ENCODE measurements at places on chromosomes 2 and 18.

DNA sequence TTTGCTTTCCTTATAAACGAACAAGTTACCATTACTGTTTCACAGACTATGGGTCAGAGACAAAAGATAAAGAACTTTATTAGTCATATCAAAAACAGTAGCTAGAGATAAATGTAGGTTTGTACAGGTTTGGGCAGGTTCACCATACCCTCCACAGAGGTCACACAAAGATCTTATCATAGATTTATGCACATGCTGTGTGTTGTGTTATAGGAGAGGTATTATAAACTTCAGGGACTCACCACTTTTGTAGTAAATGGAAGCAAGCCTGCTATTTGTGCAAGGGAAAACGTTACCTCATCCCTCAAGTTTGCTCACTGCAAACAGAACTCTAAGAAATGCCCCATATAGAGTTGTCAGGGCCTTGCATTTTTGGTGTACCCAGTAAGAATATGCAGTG is 584.5 kb upstream of the LRRTM1 start:
- DNase-seq: no peak

DNA sequence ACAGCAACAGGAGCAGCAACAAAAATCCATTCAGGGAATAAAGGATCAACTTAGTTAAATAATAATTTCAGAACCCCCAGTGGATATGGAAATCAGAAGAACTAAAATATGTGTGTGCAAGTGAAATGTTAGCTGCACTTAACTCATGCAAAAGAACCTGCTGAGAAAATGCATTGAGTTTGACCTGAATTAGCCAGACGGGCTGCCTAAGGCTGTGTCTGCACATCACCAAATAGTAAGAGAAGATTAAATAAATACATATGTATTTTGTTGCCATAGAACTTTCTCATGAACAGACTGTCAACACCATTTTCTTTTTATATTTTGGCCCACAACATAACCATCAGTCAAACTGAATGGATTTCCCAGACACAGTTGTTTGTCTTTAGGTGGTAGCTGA is 262.0 kb upstream of the PIK3C3 start:
- DNase-seq: no peak

GRCh38 chr2:15546297-15547098 is 14.6 kb downstream of the NBAS start:
- DNase-seq: no peak

DNA sequence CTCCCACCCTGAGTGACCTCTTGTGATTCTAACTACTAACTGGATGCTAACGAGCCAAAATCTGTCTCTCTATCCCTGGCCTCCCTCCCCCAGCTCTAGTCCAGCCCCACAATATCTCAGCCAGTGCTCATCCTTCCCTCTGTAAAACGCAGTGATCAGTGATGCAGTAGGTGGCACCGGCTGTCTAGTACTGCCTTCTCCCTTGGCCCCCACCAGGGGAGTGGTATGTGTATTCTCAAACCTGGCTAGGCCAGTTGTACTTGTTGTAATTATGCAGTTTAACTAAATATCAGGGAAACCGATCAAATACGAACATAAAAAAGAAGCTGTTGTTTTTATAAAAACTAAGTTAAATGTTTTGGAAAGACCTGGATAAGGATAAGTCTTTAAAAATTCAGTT is 113.2 kb upstream of the ALPP start:
- no peak for DNase-seq

DNA sequence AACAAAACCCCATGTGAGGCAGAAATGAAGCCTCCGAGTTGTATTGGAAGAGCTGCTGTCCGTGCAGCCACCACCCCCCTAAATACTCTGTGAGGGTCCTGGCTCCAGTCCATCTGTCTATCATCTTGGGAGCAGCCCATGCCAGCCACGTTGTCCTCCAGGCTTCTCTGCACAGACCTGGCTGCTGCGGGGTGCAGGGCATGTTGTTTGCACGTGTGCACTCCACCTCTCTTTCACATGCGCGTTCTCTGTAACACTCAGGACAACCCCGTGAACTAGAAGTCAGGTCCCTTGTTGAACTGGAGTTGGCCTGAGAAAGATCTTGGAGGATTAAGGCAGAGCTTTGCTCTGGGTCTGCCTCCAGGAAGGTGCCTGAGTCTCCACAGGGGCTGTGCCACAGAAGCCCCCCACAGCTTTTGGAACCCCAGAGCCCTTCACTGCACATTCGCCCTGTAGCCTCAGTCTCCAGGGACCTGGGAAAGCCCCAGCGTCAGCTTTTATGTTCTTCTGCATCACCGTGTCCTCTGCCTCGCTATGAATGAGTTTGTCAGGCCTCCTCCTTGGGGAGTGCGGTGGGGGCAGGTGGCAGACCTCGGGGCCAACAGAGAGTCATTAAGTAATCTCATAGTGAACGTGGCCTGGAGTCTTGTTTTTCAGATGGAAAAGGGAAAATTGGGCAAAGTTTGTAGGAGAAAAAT is 16.6 kb downstream of the RTP5 start:
- DNase-seq: no peak

DNA sequence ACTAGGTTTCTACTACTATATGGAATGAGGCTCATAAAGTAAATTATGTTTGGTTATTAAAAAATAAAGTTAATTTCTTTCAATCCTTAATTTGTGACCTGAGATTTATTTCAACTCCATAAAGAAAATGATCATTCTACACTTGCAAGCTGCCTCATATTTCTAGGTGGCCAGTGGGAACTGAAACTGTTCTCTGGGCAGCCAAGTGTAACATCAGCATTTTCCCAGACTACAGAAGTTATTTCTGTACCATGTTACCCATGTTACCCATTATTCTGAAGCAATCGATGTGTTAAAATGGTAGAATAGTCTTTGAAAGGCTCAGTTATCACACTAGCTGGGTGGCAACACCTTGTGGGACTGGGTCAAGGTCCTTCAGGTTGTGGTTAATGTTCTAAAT is 139.3 kb upstream of the FBXO11 start:
- DNase-seq: no peak

DNA sequence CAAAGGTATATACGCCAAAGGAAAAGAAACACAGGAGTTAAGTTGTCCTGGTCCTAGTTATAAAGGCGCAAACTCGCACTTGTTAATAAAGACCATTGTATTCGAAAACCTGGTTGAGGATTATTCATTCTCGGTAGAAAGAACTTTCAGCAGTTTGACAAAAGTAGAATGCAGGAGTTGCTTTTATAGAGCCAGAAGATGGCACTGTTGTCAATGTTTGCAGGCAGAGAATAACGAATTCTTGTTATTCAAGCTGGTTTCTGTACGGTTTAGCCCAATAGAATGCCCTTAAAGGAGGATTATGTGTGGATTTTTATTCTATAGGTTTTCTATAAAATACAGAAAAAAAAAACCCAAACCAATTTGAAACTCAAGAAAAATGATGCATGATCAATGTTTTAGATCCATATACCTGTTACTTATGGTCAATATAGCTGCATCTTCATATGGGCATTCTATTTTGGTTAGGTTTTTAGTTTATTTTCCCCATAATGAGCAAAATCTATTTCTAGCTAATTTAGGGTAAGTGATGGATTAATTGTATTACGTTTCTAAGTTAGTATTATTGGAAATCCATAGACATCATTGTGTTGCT is 510.3 kb downstream of the PLCL1 start:
- DNase-seq: no peak

- no peak for DNase-seq
Observed at GRCh38 chr2:173657996-173658717, 303.5 kb downstream of the CDCA7 start.

- no peak for DNase-seq
Observed at GRCh38 chr18:44680273-44681075, at the start of gene SETBP1. SETBP1 (plus strand) TSS chr18:44680888; CDS start chr18:44701347, 20,459 bp downstream.

DNA sequence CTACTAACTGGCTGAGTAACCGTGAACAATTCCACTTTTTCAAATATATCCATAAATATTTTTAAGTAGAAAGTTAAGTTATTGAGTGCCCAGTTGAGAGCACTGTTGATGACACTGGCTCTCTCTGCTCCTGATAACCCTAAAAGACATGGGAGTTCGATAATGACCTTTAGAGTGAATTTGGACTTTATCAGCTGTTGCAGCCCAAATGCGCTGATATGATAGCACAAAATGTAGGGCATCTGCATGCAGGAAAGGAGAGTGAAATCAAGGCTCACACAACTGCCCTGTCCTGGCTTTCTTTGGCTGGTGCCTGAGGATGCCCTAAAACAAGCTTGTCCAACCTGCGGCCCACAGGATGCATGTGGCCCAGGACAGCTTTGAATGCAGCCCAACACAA is 60.0 kb upstream of the ALK start:
- DNase-seq: no peak
